ENCODE measurements at places on chromosomes 3 and 15.

GRCh38 chr3:69768438-69768837, 29.2 kb downstream of the MITF start:
- DNase-seq, result no peak

DNA sequence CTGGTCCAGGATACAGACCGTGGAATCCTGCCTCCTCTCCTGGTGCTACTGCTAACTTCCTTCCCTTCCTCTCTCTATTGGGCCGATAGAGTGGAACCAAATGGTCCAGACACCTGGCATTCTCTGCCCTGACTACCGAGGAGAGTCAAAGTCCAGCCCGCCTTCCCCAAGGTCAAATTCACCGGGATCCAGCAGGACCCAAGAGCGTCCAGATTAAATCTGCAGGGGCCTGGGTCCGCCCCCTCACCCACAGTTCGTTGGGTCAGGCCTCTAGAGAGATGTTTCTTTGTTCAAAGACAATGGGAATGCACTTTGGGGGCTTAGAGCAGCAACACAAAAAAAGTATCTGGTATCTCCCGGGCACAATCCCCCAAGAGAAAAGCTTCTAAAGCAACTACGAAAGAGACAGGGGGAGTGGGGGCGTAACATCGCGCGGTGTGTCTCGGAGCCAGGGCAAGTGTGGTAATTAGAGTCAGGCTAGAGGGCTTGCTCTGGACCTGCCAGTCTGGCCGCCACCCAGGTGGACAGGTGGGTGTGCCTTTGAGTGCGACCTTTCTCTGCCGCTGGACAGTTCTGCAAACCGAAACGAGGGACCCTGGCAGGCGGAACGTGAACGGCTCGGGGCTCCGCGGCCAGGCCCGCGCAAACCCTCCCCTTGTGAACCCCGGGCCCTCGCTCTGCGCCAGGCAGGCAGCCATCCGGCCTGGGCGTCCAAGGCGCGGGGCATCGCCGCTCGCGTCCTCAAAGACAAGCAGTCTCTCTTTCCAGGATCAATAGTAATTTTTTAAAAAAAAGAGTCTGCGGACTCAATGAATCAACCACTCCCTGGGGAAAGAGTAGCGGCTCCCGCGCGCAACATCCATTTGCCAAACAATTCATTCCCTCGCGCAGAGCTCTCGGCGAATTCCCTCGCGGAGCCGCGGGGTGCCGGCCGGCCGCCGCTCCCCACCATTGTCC, 806 bp downstream of the KLHL25 start:
- DNase-seq, result peak; percentile 13

DNA sequence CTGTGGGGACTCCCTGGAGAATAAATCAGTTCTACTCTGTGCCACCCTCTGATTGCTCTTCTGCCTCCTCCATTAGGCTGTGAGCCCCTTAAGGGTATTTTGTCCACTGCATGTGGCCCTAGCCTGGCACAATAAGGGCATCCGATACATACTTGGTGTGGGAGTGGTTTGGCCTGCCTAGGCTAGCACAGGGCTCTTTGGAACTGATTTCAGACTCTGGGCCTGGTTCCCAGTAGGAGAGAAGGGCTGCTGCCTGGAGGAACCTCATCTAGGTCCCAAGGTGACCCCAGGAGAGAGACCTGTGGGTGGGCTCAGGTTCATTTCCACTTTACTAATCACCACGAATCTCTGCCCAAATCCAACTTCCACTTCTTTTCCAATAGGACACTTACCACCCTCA, 5.3 kb upstream of the CTDSPL start:
- no peak for DNase-seq

- no peak for DNase-seq
Measured at GRCh38 chr15:57731530-57732103, 25.1 kb downstream of the POLR2M start.

- no peak for DNase-seq
Measured at GRCh38 chr3:134998855-134999254, 203.8 kb downstream of the EPHB1 start.

- DNase-seq, result no peak
Measured at GRCh38 chr3:43177085-43177484, 71.2 kb upstream of the POMGNT2 start.

- DNase-seq, result no peak
Measured at GRCh38 chr15:66588971-66589370, 23.2 kb upstream of the LCTL start.

DNA sequence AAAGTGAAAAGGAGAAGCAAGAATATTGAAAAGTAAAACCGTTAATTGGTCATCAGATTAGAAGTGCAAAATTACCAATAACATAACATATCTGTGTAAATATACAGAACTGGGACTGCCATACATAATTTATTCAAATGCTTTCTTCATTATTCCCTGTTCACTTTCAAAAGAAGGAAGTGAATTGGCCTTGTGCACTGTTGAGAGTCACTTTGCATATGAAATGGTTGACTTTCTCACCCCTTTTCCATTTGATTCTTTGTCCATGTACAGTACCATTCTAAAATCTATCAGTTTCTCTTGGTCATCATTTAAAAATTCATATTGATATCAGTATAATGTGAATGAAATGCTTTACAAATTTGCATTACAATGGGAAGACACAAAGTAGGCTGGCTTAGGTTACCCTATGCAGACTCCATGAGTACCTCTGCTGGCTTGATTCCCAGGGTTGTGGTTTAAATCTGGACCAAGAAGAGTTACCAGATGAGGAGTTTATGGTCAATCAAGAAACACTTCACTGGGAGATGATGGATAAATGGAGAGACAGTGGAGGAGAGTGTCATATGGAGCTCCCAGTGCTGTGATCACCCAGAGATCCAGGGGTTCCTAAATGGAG, 210.9 kb upstream of the TOPAZ1 start:
- no peak for DNase-seq

DNA sequence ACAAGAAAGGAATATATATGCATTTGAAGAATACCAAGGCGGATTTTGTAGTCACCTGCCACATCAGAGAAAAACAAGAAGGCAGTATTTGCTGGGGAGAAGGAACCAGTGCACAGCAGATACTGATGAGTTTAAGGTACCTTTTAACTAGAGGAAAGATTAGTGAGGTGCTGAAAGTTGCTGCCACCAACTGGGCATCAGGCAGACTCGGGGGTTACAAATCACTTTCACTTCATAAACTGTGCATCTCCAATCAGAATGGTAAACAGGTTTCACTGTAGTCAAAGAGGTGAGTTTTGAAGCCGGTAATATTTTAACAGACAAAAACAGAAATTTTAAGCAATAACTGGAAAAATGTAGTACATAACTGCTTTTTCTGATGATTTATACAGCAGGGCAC, 4.1 kb downstream of the FBN1 start:
- DNase-seq, result no peak

GRCh38 chr15:63899193-63899592, 65.4 kb upstream of the HERC1 start:
- no peak for DNase-seq

DNA sequence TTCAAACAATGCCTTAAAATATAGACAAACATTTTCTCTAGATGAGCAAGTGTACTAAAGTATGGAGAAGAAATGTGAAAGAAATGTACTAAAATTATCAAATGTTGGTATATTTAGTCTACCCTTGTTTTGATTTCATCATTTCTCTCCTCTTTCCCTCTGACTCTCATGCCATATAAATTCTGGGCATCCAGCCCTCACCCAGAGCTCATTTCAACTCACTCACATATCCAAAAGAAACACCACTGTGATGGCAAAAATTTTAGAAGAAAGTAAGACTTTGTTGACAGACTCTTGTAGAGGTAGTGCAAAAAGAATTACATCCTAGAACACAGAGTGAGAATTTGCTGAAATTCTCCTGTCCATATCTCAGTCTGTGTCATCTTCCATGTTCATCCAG, 377.8 kb upstream of the SUCLG2 start:
- DNase-seq, result no peak

GRCh38 chr15:88242586-88243555, 13.7 kb downstream of the NTRK3 start:
- no peak for DNase-seq

DNA sequence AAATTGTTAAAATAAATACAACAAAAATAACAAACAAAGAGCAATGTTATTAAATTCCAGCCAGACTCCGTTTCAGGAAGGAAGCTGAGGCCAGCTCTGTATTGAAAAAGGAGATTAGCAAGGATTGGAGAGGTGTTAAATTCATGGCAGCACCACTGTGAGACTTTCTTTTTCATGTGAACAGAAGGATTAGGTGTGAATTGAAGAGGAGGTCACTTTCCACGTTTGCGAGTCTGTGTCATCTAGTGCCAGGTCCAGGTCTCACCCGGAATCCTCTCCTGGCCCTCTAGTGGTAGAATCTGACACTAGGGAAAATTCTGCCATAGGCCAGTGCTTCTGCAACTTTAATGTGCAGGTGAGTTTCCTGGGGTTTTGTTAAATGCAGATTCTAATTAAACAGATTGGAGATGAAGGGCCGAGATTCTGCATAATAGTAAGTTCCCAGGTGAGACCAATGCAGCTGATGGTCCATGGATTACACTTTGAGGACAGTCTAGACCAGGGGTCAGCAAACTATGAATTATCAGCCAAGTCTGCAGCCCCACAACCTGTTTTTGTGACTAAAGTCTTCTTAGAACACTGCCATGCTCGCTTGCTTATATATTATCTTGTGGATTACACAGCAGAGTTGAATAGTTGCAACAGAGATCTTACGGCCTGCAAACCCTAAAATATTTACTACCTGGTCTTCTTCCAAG, 9.2 kb upstream of the SLC6A1 start:
- no peak for DNase-seq

GRCh38 chr15:99228120-99228770, 21.1 kb downstream of the TTC23 start:
- no peak for DNase-seq

DNA sequence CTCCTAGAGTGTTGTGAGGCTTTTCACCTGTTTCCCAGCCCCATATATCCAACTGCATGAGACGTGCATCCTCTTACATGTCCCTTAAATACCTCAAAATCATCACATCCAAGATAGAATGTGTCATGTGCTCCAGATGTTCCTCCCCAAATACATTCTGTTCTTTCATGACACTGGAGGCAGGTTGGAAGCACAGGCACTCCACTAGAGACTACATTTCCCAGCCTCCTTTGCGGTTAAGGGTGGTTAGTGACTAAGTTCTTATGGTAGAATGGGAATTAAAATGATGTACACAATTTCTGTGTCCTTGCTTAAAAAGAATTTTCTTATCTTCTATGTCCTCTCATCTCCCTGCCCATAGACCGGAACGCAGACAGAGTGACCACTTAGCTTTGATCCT, 34.3 kb downstream of the TMEM40 start:
- no peak for DNase-seq

DNA sequence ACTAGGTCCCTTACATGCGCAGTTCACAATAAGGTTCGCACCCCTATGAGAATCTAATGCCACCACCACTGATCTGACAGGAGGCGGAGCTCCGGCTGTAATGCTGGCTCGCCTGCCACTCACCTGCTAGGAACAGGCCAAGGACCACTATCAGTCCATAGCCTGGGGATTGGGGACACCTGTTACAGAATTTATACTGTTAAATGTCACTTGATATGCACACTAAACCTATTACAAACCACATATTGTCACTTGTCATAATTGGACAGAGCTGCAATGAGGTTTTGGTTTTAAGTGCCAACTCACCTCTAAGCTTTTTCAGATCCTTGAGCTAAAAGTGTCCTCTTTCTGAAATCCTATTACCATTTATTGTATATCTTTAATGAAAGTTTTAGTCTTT, 507.9 kb upstream of the TPRG1 start:
- no peak for DNase-seq

DNA sequence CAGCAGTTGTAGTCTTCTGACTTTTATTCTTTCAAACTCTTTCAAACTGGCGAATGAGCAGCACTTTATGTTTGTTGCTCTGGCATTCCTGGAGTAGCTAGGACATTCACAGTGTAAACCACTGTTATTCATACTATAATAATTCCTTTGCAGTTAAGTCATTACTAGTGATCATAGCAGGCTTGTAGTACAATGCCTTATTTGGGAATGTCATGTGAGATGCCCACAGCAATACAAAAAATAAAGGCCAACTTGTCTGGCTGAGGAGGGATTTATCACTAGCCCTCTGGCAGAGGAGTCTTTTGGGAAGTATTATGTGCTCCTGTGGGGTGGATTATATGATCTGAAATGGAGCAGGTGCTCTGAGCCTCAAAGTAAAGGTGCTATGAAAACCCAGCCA, 197.2 kb downstream of the VGLL3 start:
- no peak for DNase-seq

GRCh38 chr3:161550491-161551195, 54.0 kb downstream of the OTOL1 start:
- no peak for DNase-seq

DNA sequence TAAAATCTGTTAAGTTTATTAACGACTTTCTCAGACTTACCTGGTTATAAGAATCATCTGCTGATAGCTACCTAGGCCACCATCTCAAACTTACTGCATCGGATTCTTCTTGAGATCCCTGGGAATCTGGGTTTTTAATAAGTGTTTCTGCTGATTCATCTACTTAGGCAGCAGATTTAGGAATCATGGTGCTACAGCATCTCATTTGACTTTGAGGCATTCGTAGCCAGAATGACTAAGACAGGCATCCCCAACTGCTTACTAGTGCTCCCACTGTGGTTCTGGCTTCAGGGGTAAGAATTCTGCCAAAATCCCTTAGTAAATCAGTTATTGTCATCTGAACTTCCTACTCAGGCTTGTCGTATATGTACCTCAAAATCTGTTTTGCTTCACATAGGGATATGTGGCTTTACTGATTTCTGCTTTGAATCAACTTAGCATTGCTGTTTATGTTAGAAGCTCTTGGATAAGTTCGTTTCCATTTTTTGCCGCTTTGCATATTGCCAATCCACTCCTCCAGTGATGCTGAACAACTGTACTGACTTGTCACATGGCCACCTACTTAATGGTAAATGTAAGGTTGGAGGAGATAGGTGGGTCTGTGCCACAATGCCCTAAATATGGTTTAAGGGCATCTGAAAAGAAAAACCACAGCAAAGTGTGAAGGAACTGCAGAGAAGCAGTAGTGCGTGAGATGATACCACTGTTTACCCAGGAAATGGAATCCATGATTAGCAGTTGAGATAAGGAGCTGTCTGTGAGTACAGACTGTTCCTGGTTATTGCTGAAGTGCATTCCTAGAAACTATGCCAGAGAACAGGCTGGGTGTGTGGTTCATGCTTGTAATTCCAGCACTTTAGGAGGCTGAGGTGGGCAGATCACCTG, 60.3 kb downstream of the MAP6D1 start:
- no peak for DNase-seq

DNA sequence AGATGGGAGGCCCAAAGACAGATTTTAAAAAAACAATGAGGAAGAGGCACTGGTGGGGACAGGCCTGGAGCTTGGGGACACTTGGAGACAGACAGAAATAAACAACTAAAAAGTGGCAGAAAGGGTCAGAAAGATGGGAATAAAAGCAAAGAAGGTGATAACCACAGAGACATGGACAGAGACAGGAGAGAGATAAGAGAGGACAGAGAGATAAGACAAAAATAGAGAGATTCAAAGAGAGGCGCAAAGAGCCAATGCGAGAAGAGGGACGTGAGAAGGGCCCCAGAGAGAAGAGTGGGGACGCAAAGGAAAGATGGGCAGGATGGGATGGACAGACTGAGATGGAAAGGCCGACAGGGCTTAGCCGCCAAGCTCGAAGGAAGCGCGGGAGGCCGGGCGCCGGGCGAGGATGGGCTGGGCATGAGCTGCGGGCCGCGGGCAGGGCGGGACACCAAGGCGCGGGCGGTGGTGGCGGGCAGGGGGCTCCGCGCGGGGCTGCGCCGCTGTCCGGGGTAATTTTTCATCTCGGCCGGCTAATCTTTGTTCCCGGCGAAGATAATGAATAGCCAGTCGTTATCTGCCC, 3.1 kb upstream of the GATA2 start:
- no peak for DNase-seq

Data from activated CD4-positive, alpha-beta T cell treated with anti-CD3 and anti-CD28 coated beads for 4 hours (primary cell).